Right renal cortex interstitium (tissue), 3 donors: ENCODE measurements at places on chromosomes 16 and 17. TPM values are rescaled to one million over a fixed set of nuclear protein-coding genes. Genes with fewer than 3 reads are reported as not detected.

DNA sequence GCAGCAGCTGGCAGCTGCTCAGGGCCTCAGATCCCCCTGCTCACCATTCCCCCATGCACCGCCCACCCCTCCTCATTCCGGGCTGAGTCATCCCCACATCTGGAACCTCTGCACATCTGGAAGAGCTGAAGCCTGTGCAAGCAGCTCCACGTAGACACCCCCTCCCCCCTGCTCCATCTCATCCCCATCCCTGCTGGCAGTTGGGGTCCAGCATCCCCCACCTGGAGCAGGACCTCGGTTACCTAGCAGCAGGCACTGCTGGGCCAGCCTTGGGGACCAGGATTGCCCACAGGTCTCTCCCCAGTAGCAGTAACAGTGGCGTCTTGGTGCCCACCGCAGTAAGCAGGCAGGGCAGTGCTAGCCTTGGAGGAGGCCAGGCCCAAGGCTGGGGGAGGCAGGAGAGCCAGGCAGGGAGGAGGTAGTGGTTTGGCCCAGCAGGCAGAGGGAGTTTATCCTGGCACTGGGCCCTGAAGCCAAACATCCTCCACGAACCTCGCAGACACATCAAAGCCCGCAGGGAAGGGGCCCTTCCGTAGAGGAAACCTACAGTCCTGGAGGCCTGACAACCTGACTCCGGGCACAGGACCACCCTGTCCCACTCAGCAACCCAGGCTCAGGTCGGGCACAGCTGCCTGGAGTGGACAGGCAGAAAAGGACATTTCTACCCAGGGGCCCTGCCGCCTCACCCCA, 7.7 kb upstream of the TMEM92 start:
- no peak for DNase-seq

GRCh38 chr16:12063004-12063395, 86.5 kb downstream of the SNX29 start:
- DNase-seq, result no peak

DNA sequence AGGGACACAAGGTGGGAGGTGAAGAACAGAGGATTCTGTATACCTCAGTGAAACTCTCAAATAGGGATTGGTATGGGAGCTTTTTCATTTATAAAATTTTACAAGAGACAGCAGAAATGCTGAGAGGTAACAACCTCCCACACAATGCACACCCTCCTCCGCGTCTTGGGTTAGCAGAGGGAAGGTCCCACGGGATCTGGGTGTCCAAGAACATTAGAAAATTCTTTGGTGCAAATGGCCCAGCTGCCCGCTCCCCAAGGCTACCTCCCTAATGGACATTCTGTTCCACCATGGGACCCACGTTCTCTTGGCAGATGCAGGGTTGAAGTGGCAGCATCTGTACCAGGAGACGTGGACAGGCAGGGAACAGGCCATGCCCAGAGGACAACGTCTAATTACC, 22.5 kb downstream of the GPR139 start:
- no peak for DNase-seq

BEAN1 gene
- 1.2 TPM for polyA plus RNA-seq

GRCh38 chr16:67649494-67649931, 4.6 kb downstream of the CARMIL2 start:
- DNase-seq, result no peak

GRCh38 chr17:48576479-48577309, 1.5 kb downstream of the HOXB4 start:
- DNase-seq, result no peak
